ENCODE measurements at places on chromosomes 2 and 18.
A peak's percentile ranks its signal among the peaks of the same experiment; 100 is the strongest.

DNA sequence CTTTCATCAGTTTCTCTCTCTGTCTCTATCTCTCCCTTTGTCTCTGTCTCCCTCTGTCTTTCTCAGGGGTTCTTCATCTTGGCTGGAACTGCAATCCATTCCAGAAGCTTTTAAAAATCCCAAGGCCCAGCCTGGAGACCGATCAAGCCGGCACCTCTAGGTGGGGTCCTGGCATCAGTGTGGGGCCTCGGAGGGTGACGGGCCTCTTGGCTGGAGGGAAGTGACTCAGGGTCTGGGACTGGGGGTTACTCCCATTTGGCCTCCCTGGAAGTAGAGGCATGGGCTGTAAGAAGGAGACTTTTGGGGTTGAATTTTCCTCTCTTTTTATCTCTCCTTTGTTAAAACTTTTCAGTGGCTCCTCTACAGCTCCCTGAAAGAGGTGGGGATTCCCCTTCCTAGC is 52.8 kb upstream of the OTOF start:
- DNase-seq = peak; percentile 63

- DNase-seq = no peak
These were observed 828.7 kb downstream of the BCL11A start for GRCh38 chr2:59724746-59725145.

DNA sequence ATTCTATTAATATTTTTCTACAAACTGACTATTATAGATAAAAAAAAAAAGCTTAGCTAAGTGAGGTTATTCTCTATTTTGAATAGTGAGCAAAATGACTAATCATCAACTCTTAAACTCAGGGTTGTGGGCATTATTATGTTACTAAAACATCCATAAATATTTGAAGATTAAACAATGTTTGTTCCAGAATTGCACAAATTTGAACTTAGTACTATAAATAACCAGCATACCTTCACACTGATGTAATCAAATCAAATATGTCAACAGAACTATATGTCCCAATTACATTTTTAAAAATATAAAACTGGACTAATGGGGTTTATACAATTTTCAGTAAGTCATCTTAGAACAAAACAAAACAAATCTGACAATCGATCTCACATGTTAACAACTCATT is 800.9 kb downstream of the LRP1B start:
- DNase-seq = peak; percentile 28

GRCh38 chr18:27685807-27686412 is 491.0 kb downstream of the CDH2 start:
- peak; percentile 29 for DNase-seq

DNA sequence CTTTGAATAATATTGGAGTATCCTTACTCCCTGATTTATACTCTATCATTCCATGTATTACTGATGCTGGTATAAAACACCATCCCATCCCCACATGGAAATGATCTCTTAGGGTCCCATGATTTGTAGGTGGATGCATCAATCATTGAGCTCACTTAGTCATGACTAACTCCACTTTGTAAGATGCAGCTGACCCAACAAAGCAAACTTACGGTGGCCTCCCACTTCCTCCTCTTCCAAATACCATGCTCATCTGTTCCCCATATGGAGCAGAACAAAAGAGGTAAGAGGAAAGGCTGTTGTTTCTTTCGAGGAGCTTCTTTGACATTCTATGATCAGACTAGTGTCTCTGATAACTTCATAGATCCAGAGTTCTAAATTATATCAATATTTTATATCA is 640.2 kb upstream of the SLC39A10 start:
- peak; percentile 35 for DNase-seq
